ENCODE measurements at places on chromosomes 7 and 10.

DNA sequence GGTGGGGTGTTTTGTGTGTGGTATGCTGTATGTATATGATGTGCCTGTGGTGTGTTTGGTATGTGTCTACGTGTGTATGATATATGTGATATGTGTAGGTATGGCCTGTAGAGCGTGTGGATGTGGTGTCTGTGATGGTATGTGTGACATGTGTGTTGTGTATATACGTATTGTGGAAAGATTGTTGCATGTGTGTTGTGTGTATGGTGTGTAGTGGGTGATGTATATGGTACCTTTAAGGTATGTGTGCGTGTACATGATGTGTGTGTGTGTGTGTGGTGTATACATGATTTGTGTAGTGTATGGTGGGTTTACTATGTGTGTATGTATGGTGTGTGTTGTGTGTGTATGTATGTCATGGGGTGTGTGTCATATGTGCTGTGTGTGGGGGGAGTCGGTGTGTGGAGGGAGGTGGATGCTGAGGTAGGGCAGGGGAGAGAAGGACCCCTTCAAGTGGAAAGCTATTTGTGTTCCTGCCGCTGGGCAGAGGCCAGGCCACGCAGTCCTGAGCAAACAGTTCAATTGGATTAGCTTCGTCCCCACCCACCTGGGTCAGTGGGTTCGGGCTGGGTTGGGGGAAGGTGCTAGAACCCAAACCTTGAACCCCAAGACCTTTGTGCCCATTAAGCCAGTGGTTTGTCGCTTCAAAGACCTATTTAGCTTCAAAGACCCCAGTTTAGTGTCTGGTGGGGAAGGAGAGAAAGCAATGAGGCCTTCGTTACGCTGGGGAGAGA, 1.9 kb upstream of the TRPV6 start:
- no peak for DNase-seq

GRCh38 chr7:137891016-137891655, 44.4 kb upstream of the DGKI start:
- no peak for DNase-seq

GRCh38 chr10:45627412-45628048, 45.0 kb downstream of the ZFAND4 start:
- DNase-seq, result no peak

DNA sequence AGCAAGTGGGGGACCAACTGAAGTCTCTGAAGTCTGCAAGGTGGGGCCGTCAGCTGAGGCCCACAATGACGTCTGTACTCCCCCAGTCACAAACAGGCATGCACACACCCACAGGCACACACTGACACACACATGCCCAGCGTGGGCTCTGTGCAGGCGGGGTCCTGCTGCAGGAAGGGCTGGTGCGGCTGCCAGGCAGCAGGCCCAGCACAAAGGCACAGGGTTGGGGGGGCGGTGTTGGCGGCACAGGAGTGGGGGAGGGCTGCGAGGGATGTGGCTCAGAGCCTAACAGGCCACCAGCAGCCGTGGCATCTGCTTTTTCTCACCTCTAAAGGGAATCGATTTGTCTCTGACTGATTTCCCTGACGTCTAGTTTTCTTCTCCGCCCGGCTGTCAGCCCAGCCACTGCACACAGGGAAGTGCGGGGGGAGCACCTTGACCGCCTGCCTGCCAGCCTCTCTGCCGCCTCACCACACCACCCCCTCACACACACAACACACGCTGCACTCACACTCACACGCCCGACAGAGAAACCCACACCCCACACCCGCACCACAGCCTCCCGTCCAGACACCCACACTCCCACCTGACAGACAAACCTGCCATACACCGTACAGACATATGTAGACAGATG, 43.5 kb upstream of the ZMIZ1 start:
- no peak for DNase-seq
